H1 (cell line): ENCODE measurements at places on chromosomes 3 and 15. TPM values are rescaled to one million over a fixed set of nuclear protein-coding genes. Genes with fewer than 3 reads are reported as not detected.

Gene TTLL13
- 0.19 TPM in 1 of 2 replicates, not detected in the other for total RNA-seq

Gene EPHB3
- total RNA-seq, result 0.80 and 0.91 TPM in 2 replicates

Gene EXD1
- 0.54 TPM in 1 of 2 replicates, not detected in the other for total RNA-seq

Gene CCDC9B
- total RNA-seq, result 0.33 and 0.78 TPM in 2 replicates

Gene TRPM1
- not detected in 2 replicates for total RNA-seq

Gene SLC24A5
- total RNA-seq, result not detected in 2 replicates

Gene CCR3
- not detected in 2 replicates for total RNA-seq

Gene KLF15
- 17.4 and 19.5 TPM in 2 replicates for total RNA-seq

Gene SUSD5
- 3.3 and 3.9 TPM in 2 replicates for total RNA-seq

Gene MESP1
- total RNA-seq, result 0.15 TPM in 1 of 2 replicates, not detected in the other

Gene ZCWPW2
- 0.33 and 0.39 TPM in 2 replicates for total RNA-seq

DNA sequence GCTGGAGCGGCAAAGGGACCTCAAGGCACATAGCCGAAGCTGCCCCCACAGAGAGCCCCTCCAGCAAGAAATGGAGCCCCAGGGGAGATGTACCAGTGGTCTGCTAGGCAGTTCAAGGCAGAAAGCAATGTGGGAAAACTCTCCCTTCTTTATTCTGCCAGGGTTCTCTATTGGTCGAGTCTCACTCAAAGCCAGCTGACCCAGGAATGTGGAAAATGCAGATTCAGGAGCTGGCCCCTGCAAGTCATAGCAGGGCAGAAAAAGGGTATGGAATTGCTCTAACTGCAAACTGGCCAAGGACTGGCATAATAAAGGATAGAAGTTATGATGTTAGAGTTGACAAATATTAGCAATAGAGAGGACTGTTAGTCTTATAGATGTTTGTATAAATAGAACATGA is 4.0 kb upstream of the TOPAZ1 start:
- DNase-seq, result no peak

GRCh38 chr3:184234224-184234623 is 4.8 kb downstream of the VWA5B2 start:
- no peak for DNase-seq

DNA sequence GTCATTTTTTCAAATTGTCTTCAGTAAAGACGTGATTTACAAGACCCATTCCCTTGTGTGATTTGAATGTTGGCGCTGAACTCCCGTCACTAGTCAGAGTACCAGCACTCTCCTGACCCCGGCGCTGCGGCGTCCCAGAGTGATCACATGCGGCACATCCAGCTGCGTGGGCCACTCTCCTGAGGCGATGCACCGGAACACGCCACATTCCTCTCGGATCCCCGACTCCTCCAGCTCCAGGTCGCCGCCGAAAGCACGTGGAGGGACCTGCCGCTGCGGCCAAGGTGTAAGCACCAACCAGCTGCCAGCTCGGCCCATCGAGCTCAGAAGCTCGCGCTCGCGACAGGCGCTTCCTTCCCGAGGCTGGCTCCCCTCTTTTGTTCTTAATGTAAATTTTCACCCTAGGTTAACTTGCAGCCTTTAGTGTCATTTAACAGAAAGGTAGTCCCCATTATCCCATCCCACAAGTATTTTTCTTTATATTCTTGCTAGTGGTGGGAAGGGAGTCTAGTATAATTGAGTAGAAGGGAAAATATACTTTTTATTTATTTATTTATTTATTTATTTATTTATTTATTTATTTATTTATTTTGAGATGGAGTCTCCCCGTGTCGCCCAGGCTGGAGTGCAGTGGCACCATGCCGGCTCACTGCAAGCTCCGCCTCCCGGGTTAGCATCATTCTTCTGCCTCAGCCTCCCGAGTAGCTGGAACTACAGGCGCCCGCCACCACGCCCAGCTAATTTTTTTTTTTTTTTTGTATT is 61.7 kb upstream of the VGLL3 start:
- DNase-seq, result peak; percentile 17

- peak; percentile 15 for DNase-seq
Measured at GRCh38 chr15:42890161-42890913, 30.2 kb downstream of the TTBK2 start.

GRCh38 chr15:51161491-51162220 is 67.0 kb upstream of the TNFAIP8L3 start:
- no peak for DNase-seq

DNA sequence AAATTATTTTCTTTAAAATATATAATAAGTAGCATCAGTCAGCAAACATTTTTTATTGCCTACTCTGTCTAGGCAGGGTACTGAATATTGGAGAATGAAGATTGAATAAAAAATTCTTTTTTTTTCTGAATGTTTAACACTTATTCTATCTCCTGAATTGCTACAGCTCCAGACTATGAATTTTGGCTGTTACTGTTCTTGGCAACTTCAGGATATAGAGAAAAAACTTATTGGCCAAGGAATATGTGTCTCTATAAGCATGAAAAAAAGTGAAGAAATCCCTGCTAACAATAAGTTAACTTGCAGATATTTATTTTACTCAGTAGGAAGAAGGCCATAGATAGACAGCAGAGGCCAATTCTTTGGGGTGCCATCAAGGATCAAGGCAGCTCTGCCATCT is 309.6 kb downstream of the RBMS3 start:
- no peak for DNase-seq

DNA sequence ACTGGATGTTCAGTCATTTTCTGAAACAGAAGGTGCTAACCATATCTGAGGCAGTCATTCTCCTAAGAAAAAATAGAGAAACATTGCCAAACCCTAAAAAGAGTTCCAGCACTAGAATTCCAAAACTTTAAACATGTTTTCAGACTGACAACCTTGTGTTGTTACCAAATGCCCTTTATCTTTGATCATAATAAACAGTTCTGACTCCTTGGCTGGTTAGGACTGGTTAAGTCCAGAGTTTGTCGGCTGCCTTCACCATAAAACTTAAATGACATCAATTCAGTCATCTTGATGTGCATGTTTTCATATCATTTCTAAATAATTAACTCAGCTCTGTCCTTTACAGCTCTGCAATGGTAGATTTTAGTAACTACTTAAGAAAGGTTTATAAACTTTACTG is 68.0 kb downstream of the COL8A1 start:
- no peak for DNase-seq
